ENCODE measurements at places on chromosomes 6 and 20. TPM values are rescaled to one million over a fixed set of nuclear protein-coding genes. Genes with fewer than 3 reads are reported as not detected.

DNA sequence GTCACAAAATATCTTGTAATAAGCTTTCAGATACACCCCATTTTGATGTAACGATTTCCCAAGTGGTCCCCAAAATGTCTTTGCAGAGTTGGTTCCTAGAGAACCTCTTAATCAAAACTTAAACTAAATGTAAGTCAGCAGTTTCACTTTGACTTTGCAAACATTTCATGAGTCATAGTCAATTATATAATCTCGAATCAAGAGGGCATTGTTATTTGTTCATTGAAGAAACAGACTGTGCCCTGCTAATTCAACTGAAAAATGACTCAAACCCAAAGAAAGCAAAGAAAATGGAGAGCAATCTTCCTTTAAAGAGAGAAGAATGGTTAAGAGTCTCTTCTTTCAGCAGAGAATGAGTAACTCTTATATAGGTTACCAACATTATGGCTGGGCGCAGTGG is 58.3 kb downstream of the IPCEF1 start:
- H3K4me3 ChIP-seq, result no peak overlapping the region
- H3K36me3 ChIP-seq, result no peaks in the 10 kb centered on the region
- H3K27me3 ChIP-seq, result no peaks in the 10 kb centered on the region
- peaks cover 7% of the 10 kb centered on the region for H3K4me1 ChIP-seq

- no peaks in the 10 kb centered on the region for H3K27me3 ChIP-seq
- no peak overlapping the region for H3K27ac ChIP-seq
- no peaks in the 10 kb centered on the region for H3K4me1 ChIP-seq
- peak; percentile 28 for DNase-seq
Observed at GRCh38 chr6:110999634-111000270, 17.9 kb downstream of the RPF2 start.

GRCh38 chr6:4979426-4979825 is 24.4 kb downstream of the RPP40 start:
- no peak overlapping the region for H3K27ac ChIP-seq
- H3K4me3 ChIP-seq, result no peak overlapping the region
- no peaks in the 10 kb centered on the region for H3K4me1 ChIP-seq
- H3K27me3 ChIP-seq, result no peaks in the 10 kb centered on the region
- no peaks in the 10 kb centered on the region for H3K36me3 ChIP-seq
- DNase-seq, result no peak

- no peaks in the 10 kb centered on the region for H3K36me3 ChIP-seq
- H3K4me1 ChIP-seq, result no peaks in the 10 kb centered on the region
- no peak for DNase-seq
- H3K4me3 ChIP-seq, result no peak overlapping the region
- no peak overlapping the region for H3K27ac ChIP-seq
Observed at GRCh38 chr20:58017231-58017969, 211.1 kb downstream of the ANKRD60 start.

Gene GTF3C6
- 70.8 TPM for total RNA-seq

GRCh38 chr6:159646733-159647132 is 46.3 kb downstream of the SOD2 start:
- no peak overlapping the region for H3K4me3 ChIP-seq
- no peaks in the 10 kb centered on the region for H3K27me3 ChIP-seq
- DNase-seq, result no peak
- no peaks in the 10 kb centered on the region for H3K4me1 ChIP-seq
- H3K36me3 ChIP-seq, result no peaks in the 10 kb centered on the region
- H3K27ac ChIP-seq, result no peak overlapping the region

Gene AK9
- 15.2 TPM for total RNA-seq
